Stimulated activated CD4-positive, alpha-beta T cell treated with anti-CD3 and anti-CD28 coated beads, Interleukin-4, amount 100 ng/mL, for 48 hours (primary cell): ENCODE measurements at places on chromosomes 6 and 20.

DNA sequence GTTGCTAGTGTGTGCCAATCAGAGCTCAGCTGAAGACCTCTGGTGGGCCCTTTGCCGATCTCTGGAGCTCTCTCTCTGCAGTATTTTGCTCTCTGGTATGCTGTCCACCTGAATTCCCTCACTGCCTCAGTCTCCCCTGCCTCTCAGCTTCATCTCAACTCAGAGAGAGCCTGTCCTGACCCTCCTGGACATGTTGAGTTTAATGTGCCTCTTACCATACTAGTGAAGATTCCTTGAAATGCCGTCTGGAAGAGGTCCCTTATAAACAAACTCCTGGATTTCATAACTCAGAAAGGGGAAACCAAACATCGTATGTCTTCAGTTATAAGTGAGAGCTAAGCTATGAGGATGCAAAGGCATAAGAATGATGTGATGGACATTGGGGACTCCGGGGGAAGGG, 231.1 kb upstream of the ZNF217 start:
- DNase-seq, result no peak

- DNase-seq, result no peak
These were observed 476.2 kb upstream of the SULF2 start for GRCh38 chr20:48261398-48261910.

- DNase-seq, result no peak
These were observed 2.3 kb downstream of the RIN2 start for GRCh38 chr20:19760371-19760721.

GRCh38 chr6:39295611-39296011, 18.6 kb downstream of the KCNK17 start:
- DNase-seq, result no peak

- no peak for DNase-seq
These were observed 1.1 kb downstream of the USP45 start for GRCh38 chr6:99514089-99514488.

DNA sequence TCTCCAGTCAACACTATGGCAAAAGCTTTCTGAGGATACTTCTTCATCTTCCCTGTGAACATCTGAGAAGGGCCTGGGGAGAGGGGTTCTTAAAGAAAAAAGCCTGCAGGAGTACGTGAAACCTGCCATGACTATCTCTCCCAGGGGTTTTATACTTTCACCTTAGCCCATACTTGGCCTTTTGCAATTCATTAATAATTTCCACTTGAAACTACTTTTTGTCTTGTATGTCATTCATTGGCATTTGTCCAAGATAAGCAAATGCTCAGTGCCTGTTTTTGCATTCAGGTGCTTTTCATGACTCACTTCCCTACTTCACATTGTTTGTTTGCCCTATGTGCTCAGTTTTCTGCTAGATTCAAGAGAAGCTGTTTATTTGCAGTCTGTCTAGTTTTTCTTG, 580.3 kb upstream of the GJE1 start:
- DNase-seq, result no peak

GRCh38 chr6:169830876-169831275, 79.5 kb downstream of the ERMARD start:
- DNase-seq, result no peak

DNA sequence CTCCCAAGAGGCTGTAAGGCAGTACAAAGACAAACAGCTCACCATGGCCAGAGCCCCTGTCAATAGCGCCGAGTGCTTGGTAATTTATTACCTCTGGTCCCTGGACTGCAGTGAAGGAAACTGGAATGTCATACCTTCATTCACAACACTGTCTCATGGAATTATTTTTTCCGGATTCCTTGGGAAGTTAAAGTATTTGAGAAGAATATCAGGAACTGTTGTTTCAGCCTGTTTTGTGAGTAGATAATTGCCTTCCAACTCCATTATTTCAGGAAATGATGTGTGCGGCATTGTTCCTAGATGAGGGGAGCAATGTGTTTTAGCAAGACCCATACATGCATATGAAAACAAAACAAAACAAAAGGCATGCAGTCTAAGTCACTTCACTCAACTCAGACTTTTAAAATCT, 64.0 kb downstream of the BLOC1S5 start:
- DNase-seq, result no peak

DNA sequence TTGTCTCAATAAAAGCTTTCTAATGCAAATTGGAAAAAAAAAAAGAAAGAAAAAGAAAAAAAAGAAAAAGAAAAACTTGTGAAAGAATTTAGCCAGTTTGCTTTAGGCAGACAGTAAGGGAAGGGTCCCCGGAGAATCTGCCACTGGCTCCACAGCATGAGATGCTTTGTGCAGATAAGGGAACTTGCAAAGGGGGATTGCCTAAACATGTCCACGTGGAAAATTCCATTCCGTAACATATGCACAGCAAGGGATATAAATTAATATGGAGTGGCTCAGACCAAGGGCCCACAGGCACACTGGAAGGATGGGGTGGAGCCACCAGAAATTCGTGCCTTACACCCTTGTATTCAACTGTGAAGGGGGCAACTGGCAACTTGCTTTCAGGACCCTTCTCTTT, 45.4 kb downstream of the MKKS start:
- no peak for DNase-seq

- DNase-seq, result peak; percentile 69
These were observed 78.0 kb downstream of the PTPN1 start for GRCh38 chr20:50588034-50588736.

GRCh38 chr20:19562426-19562825, 195.6 kb upstream of the RIN2 start:
- no peak for DNase-seq

DNA sequence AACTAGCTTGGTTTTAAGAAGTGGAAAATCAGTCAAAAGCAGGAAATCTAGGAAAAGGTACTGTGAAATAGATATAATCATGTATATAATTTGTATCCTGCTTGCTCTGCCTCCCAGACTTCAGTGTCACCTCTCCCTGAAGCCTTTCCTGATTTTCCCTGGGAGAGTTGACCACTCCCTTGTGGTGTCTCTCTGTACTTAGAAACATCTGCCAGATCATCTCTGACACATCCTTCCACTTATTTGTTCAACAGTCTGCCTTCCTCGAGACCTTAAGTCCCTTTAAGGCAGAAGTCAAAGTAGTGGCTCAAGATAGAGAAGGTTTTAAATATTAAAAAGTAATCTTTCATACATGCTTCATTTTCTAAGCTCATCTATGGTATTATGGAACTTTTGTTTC, 236.5 kb downstream of the CDKAL1 start:
- no peak for DNase-seq

DNA sequence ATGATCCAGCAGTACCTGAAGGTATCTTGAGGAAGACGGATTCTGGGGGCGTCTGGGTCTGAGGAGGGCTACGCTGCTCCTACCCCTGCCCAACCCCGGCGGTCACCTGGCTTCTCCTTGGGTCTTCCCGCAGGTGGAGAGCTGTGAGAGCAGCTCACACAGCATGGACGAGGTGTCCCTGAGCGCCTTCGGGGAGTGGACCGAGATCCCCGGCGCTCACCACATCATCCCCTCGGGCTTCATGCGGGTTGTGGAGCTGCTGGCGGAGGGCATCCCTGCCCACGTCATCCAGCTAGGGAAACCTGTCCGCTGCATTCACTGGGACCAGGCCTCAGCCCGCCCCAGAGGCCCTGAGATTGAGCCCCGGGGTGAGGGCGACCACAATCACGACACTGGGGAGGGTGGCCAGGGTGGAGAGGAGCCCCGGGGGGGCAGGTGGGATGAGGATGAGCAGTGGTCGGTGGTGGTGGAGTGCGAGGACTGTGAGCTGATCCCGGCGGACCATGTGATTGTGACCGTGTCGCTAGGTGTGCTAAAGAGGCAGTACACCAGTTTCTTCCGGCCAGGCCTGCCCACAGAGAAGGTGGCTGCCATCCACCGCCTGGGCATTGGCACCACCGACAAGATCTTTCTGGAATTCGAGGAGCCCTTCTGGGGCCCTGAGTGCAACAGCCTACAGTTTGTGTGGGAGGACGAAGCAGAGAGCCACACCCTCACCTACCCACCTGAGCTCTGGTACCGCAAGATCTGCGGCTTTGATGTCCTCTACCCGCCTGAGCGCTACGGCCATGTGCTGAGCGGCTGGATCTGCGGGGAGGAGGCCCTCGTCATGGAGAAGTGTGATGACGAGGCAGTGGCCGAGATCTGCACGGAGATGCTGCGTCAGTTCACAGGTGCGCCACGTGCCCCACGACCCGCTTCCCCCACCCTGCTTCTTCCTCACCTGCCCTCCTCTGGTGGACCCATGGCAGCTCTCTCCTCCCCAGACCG, 166.9 kb upstream of the RNF24 start:
- no peak for DNase-seq
